Adrenal gland (tissue), 19 donors: ENCODE measurements at places on chromosomes 13 and 19.

DNA sequence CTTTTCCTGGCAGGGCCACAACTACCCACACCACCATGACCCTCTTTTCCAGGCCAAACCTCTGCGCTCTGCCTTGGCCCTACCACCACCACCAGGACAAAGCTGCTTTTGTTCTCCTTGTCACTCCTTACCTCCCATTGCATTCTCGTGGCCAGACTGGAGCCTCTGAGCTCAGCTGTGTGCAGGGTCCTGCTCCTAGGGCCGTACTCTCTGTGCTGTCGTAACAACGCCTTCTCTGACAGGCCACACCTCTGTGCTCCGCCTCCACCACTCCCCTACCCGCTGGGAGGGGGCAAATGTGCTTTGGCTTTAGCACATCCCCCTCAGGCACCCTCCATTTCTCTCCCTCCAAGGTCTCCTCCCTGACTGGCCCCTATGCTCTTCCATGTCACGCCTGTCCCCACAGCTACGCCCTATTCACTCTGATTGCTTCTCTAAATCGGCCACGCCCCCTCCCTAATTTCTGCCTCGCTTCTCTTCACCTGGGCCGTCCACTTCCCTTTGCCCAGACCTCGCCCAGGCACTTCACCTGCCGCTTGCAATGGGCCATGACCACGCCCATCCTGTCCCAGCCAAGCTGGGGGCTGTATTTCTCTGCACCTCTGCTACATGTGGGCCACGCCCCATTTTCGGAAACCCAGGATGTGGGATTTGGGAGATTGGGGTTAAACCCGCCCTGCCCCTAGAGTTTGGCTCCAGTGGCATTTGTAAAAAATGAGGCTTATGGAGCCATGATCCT lies 472.3 kb downstream of the KLF12 start:
- DNase-seq: no peak

GRCh38 chr19:38759590-38760003 lies 13.7 kb downstream of the LGALS7 start:
- DNase-seq: peak; percentile 72

DNA sequence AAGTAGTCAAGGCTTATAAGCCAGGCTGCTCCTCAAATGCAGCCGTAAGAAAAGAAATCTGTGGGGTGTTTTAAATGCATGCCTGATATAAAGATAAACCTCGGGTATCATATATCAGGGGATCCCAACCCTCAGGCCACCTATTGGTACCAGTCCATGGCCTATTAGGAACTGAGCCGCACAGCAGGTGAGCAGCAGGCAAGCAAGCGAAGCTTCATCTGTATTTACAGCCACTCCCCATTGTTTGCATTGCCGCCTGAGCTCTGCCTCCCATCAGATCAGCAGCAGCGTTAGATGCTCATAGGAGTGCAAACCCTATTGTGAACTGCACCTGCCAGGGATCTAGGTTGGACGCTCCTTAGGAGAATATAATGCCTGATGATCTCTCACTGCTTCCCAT lies 233.5 kb upstream of the SERP2 start:
- DNase-seq: no peak

DNA sequence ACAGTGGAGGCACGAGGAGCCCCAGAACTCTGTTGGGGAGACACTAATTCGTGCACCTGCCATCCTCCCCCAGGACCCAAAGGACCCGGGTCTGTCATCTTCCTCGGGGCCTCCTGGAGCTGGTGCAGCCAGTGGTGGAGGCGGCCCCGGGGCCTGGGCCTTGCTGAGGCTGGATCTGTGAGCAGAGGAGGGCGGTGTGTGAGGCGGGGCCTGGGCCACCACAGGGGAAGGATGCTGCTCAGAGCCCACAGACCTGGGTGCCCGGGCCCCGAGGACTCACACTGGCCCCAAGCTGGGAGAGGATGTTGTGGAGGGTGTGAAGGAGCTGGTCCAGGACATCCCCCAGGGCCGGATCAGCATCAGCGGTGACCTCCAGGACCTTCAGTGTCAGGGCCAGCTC lies 8.3 kb downstream of the IFNL3 start:
- no peak for DNase-seq

DNA sequence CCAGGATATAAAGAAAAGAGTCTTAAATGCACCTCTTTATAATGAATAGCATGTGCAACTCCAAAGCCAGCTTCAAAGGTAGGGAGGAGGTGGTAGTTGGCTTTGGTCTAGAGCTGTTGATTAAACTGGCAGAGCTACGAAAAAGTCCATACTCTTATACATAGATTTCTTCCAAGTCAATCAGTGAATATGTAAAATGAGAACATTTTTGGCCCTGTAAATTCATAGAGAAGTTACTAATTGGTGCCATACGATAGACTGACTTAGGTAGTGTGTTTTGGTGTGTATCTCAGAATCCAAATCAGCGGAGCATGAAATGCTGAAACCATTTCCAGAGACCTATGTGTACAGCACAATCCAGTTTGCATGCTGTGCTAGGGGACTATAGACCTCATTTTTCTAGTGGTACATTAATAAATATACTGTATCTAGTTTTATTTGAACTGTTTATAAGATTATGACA lies 17.1 kb upstream of the DPY19L3 start:
- no peak for DNase-seq

- DNase-seq: no peak
Measured at GRCh38 chr13:66659701-66660467, 570.3 kb downstream of the PCDH9 start.

DNA sequence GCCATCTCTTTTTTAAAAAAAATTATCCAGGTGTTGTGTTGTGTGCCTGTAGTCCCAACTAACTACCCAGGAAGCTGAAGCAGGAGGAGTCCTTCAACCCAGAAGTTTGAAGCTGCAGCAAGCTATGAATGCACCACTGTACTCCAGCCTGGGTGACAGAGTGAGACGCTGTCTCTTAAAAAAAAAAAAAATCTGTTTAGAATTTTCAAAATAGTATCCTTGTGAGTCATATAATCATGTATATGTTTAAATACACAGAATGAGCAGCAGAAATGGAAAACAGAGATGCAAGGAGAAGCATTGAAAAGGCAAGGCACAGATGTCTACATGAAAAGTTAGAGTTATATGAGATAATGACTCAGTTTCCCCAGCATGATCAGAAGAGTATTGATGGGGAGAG lies 31.2 kb downstream of the SYDE1 start:
- no peak for DNase-seq

GRCh38 chr13:94427313-94427953 lies 52.0 kb downstream of the DCT start:
- no peak for DNase-seq

GRCh38 chr13:40792284-40793051 lies 3.1 kb downstream of the SLC25A15 start:
- no peak for DNase-seq

DNA sequence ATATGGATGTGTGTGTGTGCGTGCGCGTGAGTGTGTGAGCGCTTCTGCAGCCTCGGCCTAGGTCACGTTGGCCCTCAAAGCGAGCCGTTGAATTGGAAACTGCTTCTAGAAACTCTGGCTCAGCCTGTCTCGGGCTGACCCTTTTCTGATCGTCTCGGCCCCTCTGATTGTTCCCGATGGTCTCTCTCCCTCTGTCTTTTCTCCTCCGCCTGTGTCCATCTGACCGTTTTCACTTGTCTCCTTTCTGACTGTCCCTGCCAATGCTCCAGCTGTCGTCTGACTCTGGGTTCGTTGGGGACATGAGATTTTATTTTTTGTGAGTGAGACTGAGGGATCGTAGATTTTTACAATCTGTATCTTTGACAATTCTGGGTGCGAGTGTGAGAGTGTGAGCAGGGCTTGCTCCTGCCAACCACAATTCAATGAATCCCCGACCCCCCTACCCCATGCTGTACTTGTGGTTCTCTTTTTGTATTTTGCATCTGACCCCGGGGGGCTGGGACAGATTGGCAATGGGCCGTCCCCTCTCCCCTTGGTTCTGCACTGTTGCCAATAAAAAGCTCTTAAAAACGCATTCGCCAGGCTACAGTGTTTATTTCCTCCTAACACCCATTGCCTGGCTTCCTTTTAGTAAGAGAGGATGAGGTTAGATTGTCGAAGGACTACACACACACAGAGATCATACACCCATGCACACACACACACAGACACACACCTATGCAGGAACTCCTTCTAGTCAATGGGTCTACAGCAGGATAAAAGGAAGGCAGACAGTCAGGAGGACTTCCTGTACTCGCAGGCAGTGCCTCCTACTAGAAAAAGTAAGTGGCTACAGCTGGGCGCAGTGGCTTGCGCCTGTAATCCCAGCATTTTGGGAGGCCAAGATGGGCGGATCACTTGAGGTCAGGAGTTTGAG lies 7.1 kb downstream of the FOSB start:
- no peak for DNase-seq

- no peak for DNase-seq
Measured at GRCh38 chr19:49896863-49897621, at the start of gene IL4I1. Gene IL4I1, minus strand, starts transcription at chr19:49896887. Its CDS starts 727 bp downstream, at chr19:49896160.

GRCh38 chr19:55581823-55582223 lies 1.2 kb upstream of the ZNF579 start:
- DNase-seq: no peak

DNA sequence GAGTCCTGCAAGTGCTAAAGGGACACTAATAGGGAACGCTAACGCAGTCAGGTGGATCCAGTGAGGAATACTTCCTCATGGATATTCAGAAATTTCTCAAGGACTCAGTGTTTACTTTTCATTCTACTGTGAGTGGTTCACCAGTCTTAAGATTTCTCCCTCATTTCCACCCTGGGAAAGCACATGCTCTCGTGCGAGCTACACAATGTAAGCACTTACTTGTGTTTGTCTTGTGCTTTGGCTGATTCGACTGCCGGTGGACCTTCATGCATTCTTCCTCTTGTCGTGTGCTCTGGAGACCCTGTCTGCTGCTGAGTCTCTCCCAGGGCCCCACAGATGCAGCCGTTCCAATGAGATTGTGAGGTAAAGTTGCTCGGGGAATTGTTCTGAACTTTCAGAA lies 180.1 kb downstream of the NUFIP1 start:
- DNase-seq: no peak

DNA sequence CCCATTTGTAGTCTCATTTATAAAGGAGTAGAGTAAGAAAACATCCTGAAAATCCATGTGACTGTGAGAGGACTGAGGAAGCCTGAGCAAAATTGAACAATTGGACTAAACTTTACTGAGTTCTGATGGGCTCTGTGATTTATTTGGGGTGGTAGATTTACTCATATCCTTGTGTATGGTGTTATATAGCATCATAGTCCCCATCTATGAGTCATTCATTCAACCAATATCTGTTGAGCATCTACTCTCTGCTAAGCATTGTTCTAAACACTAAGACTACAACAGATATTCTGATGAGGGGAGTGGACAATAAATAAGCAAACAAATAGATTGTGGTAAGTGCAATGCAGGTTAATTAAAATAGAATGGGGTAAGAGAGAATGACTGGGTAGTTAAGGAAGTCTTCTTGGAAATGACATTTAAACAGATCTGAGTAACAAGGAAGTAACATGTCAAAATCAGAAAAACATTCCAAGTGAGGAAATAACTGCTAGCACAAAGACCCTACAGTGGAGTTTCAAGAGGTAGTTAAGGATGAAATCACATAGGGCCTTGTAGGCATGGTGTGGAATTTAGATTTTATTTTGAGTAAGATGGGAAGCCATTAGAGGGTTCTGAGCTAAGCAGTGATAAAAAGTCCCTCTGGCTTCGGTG lies 36.3 kb upstream of the MLNR start:
- no peak for DNase-seq

- peak; percentile 41 for DNase-seq
Measured at GRCh38 chr19:51461723-51462161, 3.5 kb upstream of the SIGLEC8 start.

- peak; percentile 70 for DNase-seq
Measured at GRCh38 chr19:17292301-17293074, 10.7 kb downstream of the ABHD8 start.

GRCh38 chr19:10353793-10354391 lies 14.5 kb upstream of the ICAM3 start:
- peak; percentile 94 for DNase-seq

DNA sequence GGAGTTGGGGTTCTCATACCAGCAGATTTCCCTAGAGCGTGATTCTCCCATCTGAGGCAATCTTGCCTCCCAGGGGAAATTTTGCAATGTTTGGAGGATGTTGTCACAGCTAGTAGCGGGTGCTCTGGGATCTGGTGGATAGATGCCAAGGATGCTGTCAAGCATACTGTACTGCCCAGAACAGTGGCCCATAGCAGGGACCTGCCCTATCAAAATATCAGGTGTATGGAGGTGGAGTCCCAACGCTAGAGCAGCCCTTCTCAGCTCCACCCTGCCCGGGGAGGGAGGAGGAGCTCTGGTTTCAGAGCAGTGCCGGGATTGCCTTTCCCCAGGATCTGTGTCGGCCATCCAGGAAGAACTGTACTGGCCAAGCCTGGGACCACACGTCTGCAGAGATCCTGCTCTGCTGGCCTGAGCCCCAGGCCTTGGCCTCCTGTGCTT lies 10.9 kb upstream of the QTRT1 start:
- DNase-seq: peak; percentile 45

DNA sequence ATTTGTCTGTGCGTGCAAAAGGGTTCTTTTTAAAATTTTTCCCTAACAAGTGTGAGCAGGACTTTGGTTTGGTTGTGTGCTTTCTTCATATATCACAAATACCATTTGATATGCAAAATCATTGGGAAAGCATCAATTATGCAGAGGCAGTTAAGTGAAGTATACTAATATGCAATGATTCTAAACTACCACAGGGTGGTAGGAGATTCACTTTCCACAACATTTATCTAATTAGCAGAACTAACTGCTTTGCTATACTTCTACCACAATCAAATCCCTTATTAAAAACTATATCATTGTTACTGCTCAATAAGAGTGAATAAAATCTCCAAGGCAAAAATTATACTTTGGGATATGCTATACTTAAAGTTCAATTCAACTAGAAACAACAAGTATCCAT lies 2738.9 kb upstream of the PCDH20 start:
- DNase-seq: no peak

DNA sequence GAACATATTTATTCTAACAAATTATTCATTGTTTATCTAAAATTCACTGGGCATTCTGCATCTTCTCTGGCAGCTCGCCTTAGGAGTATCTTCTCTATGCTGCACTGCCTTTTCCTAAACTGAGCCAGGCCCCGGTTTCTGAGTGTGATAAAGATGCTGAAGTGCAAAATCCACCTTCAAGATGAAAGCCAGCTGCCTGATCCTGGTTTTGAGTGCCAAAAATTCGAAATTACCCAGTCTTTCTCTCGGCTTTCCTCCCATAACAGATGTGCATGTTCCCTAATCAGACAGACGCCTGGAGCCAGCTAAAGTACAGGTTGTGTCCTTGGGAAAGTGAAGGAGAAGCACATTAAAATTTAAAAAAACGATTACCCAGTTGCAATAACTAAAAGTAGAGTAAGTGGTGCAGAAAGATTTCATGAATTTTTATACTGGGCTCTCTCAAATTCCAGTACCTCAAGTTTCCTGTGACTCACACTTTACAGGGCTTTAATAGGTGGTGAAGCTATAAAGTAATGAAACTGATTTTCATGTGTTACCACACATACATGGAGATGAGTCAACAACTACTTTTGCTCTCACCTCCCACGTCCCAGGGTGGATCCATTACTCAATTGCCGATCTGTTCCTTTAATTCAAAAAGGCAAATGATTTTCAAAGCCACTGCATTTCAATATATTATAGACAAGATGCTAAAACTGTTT lies 65.0 kb upstream of the GTF2F2 start:
- no peak for DNase-seq
